ENCODE measurements at places on chromosomes 5 and 9.

- no peak for DNase-seq
Observed at GRCh38 chr5:96963267-96963666, 27.4 kb downstream of the LNPEP start.

DNA sequence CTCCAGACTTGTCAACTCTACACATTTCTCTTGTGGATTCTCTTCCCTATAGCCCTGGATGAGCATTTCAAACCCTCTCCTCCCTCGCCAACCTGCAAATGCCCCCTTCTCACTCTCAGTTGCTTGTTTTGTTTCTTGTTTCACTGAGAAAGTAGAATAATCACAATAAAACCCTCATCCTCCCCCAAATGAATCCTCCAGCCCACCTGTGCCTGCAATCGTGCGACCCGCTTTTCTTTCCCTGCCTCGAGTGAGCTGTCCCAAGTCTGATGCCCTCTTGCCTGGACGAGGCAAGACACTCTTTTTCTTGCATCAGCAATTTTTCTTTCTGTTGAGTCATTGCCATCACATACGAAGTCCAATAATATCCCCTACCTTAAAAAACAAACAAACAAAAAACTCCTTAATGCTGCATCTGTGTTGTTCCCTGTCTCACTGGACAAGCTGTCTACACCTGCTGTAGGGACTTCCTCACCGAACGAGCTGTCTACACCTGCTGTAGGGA, 3.7 kb upstream of the CACNA1B start:
- DNase-seq: no peak

- DNase-seq: no peak
Observed at GRCh38 chr9:109027176-109027575, 13.9 kb upstream of the CTNNAL1 start.

- DNase-seq: no peak
Observed at GRCh38 chr5:14153932-14154731, 11.0 kb downstream of the TRIO start.

DNA sequence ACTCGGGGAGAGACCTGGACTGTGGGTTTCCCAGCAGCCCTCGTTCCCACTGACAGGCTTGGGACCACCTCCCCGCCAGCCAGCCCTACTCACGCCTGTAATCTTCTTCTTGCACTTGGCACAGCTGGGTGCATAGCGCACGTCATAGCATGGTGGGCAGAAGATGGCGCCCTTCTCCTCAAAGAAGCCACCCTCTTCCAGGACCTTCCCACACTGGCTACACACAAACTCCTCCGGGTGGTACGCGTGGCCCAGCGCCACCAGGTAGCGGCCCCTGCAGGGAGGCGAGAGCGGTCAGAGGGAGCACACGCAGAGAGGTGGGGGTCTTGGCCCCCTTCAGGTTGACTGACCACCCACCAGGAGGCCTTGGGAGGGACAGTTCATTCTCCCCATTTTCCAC, 9.4 kb downstream of the PDLIM7 start:
- no peak for DNase-seq

DNA sequence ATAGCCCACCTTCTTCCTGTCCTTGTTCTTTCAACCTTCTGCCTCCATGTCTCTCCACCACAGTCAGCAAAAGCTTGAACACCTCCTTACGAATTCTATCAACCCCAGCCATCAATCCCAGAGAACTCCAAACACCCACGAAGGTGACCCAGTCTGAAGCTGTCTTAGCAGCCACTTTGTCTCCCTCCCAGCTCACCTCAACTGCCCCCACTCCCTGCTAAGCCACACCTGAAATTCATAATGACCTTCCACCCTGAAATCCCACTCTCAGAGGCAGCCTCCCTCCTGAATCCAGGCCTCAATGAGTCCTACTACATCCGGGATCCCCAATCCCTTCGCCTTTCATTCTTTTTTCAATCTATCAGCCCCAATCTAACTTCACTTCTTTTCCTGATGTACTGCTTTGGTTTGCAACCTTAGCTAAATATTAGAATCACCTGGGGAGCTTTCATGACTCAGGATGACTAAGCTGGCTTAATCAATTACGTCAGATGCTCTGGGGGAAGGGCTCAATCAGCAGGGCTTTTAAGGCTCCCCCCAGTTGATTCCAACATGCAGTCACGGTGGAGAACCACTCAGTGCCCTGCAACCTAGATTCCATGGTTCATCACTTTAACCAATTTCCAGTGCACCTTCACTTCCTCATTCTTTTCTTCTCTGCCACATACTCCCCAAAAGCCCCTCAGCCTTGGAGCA, 32.2 kb downstream of the BHMT start:
- no peak for DNase-seq

- DNase-seq: no peak
Observed at GRCh38 chr5:68435611-68436010, 220.1 kb downstream of the PIK3R1 start.

GRCh38 chr9:82208741-82209450, 220.3 kb downstream of the SPATA31D1 start:
- DNase-seq: no peak

- no peak for DNase-seq
Observed at GRCh38 chr9:71747576-71747975, 20.7 kb downstream of the CEMIP2 start.

- DNase-seq: peak; percentile 30
Observed at GRCh38 chr5:177086654-177087397, at the start of gene FGFR4. Gene FGFR4, plus strand, starts transcription at chr5:177086915. Its CDS starts 2,688 bp downstream, at chr5:177089603.

DNA sequence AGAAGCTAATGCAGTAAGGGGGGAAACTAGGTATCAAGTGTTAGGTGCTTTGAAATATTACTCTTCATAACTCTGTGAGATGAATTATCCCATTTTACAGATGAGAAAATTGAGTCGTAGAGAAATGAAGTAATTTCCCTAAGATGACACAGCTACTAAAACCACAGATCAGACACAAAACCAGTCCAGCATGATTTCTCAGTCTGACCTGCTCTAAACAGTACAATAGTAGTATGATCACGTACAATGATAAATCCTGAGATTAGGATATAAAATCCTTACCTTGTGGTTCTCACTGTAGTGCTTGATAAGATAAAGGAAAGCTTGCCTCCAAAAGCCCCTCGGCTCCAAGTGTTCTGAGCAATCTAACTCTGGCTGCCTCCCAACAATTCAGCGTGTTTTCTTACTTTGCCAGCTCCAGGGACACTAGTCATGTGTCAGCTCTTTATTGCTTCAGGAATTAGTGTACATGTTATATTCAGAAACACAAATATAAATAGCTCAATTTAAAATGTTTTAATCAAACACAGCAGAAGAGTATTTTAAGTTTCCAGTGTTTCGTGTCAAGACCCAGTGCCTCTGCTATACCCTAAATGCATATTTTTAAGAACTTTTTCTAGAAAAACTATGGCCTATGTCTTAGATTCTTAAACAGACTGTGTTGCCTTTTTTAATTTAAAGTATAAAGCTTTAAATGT, 243.6 kb downstream of the DENND1A start:
- no peak for DNase-seq

- DNase-seq: no peak
Observed at GRCh38 chr9:99863955-99864354, 42.3 kb downstream of the NR4A3 start.

DNA sequence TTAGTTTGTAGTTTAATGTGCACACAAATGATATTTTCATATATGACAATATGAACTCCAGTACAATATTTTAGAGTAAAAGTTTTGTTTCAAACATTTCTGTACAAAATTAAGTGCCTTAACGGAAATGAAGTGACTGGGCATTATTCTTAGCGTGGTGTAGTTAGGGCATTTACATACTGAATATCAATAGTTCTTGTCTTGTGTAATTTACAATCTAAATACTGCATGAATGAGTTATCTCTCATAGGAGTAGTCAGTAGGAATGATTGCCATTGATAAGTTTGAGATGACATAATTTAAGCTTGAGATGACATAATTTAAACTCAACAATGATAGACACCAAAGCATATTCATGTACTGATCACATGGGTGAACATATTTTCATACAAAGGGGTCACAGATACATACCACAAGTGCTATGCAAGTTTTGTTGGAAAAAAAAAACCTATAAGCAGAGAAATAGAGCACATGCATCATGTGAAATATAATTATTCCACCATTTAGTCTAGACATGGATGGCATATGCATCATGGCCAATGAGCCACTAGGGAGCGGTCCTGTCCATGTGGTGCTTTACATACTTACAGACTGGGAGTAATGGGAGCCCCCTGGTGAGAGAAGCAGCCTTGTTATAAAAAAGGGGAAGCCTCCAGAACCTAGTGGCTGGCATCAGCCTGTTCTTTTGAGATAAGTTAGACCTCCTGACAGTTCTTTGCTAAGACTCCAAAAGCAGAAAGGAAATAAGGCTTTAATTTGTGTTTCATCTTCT, 1523.9 kb downstream of the MAT2B start:
- DNase-seq: no peak

GRCh38 chr9:13190040-13190439, 89.5 kb downstream of the MPDZ start:
- DNase-seq: no peak

DNA sequence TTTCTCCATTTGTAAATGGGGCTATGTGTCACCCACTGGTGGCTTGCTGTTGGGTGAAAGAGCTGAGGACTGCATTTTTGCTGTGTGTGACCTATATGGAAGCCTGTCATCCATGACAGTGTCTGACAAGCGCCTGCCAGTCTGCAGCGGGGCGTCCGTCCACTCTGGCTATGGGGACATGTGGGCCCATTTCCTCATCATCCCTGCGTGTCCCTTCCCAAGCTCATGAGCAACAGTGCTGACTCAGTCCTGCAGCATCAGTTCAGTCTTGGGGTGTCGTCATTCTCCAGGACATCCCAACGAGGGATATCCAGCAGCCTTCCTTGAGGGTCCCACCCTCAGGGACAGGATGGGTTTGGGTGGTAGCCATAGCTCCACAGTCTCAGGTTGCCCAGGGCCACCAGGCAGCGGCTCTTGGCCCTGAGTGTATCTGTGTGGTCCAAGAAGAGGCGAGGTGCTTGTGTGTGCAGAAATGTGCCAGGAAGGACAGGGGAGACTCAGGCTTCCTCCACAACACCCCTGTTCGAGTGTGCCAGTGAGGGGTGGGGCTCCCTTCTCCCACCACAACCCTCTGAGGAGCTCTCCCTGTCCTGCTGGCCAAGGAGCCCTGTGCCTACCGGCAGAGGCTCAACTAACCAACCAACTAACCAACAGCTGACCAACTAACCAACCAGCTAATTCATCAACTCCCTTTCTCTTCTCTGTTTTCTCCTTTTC, 2.1 kb downstream of the FGD3 start:
- no peak for DNase-seq

DNA sequence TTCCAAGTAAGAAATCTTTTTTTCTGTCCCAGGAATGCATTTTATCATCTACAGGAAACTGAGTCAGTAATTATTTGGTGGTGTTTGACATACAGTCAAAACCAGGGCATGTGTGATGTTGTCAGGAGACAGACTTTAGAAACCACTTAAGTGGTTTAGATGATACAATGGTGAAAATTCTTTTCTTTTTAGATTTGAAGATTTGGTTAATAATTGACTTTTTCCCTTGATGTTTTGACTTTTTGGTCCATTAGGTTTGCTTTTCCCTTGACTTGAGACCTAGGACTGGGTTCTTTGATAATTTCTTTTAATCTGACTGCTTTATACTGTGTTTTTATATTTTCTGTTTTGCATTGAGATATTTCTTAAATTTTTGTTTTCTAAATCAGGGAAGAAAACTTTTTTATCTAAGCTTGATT, 85.2 kb downstream of the RASGRF2 start:
- no peak for DNase-seq

DNA sequence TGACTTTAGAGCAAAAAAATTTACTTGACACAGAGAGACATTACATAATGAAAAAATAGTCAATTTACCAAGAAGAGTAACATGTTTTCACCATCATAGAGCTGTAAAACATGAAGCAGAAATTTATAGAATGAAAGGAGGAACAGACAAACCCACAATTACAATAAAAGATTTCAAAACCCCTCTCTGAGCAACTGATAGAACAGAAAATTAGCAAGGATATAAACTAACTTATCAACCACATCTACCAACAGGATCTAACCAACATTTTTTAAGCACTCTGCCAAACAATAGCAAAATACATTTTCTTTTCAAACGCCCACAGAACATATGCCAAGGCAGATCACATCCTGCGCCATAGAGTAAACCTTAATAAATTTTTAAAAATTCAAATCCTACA, 17.9 kb downstream of the SLCO4C1 start:
- no peak for DNase-seq

- DNase-seq: no peak
Observed at GRCh38 chr9:2984491-2984890, 140.6 kb upstream of the PUM3 start.

- DNase-seq: no peak
Observed at GRCh38 chr5:11064763-11065450, 303.9 kb upstream of the DAP start.

DNA sequence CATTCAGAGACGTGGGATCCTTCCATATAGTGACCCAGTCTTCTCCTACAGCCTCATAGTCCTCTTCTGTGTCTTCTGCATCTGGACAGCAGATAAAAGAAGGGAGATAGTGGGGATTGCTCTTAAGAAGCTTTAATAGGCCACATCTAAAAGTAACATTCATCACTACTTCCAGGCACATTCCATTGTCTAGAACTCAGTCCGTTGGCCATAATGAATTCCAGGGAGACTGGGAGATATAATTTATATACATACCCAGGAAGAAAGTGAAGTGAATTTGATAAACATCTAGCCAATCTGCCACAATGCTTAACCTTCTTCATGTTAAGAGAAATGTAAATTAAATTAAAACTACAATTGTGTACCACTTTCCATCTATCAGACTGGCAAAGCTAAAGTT, 22.5 kb upstream of the GLIPR2 start:
- DNase-seq: no peak

DNA sequence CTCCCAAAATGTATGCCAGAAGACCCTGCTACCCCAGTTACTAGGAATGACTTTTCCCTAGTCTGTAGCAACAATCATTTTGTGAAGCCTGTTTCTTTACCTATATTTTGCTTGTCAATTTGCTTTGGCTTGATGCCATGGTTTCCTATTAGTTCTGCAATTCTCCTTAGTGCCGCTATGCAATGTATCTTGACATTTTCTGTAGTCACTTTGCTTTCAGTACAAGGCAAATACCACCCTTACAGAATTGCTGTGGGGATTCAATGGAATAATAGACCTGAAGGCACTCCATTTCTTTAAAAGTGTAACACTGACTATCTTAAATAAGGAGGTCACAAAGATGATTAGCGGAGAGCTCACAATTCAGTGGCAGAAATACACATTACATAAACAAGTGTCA, 291.1 kb downstream of the NR2F1-AS1 start:
- DNase-seq: no peak

DNA sequence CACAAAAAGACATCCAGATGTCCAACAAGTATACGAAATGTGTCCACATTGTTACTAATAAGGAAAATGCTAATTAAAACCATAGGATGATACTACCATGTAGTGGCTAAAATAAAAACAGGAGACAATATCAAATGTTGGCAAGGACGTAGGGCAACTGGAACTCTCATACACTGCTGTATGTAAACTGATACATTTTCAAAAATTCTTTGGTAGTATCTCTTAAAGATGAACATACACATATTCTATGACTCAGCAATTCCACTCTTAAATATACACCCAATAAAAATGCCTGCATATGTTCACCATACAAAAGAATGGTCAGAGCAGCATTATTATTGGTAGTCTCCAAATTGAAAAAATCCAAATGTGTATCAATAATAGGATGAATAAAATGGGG, 2.9 kb upstream of the CCDC180 start:
- no peak for DNase-seq

- peak; percentile 46 for DNase-seq
Observed at GRCh38 chr9:89418882-89419640, 78.9 kb downstream of the SEMA4D start.

GRCh38 chr9:108130905-108131304, 641.3 kb upstream of the KLF4 start:
- no peak for DNase-seq

- no peak for DNase-seq
Observed at GRCh38 chr9:107485458-107486043, 4.0 kb downstream of the KLF4 start.

All from stimulated activated CD8-positive, alpha-beta memory T cell treated with anti-CD3 and anti-CD28 coated beads, Interleukin-15, amount 100 ng/mL, for 1 hour (primary cell).